Purkinje cell (primary cell): ENCODE measurements at places on chromosomes 7 and 10. TPM values are rescaled to one million over a fixed set of nuclear protein-coding genes. Genes with fewer than 3 reads are reported as not detected.

Gene BTBD16
- polyA plus RNA-seq = 1.1 TPM in 1 of 2 replicates, not detected in the other

Gene CALD1
- 14.3 and 16.2 TPM in 2 replicates for polyA plus RNA-seq

Gene LRRC18
- polyA plus RNA-seq = not detected in 2 replicates

Gene IDI2
- not detected in 2 replicates for polyA plus RNA-seq

Gene ASB13
- polyA plus RNA-seq = 8.9 and 10.0 TPM in 2 replicates

Gene RHOBTB1
- polyA plus RNA-seq = 1.6 and 2.5 TPM in 2 replicates

Gene GPR85
- polyA plus RNA-seq = 30.1 and 49.8 TPM in 2 replicates

Gene PLEKHS1
- not detected in 2 replicates for polyA plus RNA-seq

Gene GALNT17
- 32.0 and 35.7 TPM in 2 replicates for polyA plus RNA-seq

Gene MMD2
- polyA plus RNA-seq = 0.27 and 1.4 TPM in 2 replicates

Gene CAV2
- 0.14 and 1.9 TPM in 2 replicates for polyA plus RNA-seq

Gene KIAA1217
- polyA plus RNA-seq = 66.9 and 73.0 TPM in 2 replicates

Gene TCAF2
- 0.31 and 0.32 TPM in 2 replicates for polyA plus RNA-seq

Gene NME8
- polyA plus RNA-seq = not detected in 2 replicates

Gene FAM221A
- polyA plus RNA-seq = 44.1 and 56.9 TPM in 2 replicates

Gene PRSS2
- polyA plus RNA-seq = not detected in 2 replicates

Gene FAM131B
- 0.35 and 3.6 TPM in 2 replicates for polyA plus RNA-seq

Gene VAX1
- polyA plus RNA-seq = 0.51 TPM in 1 of 2 replicates, not detected in the other

Gene TSC22D4
- 2.3 and 2.4 TPM in 2 replicates for polyA plus RNA-seq

Gene RBP3
- not detected in 2 replicates for polyA plus RNA-seq

Gene OR9A2
- polyA plus RNA-seq = not detected in 2 replicates

Gene GRID1
- 0.52 and 3.9 TPM in 2 replicates for polyA plus RNA-seq

Gene TMEM139
- polyA plus RNA-seq = 2.9 TPM in 1 of 2 replicates, not detected in the other

Gene FGL2
- polyA plus RNA-seq = 699 and 739 TPM in 2 replicates

Gene CYP2E1
- polyA plus RNA-seq = 22.2 and 23.8 TPM in 2 replicates

Gene C1QL3
- polyA plus RNA-seq = 4.4 TPM in 1 of 2 replicates, not detected in the other

Gene CYP26A1
- polyA plus RNA-seq = 0.73 and 3.0 TPM in 2 replicates

Gene NPC1L1
- not detected in 2 replicates for polyA plus RNA-seq

Gene CHN2
- polyA plus RNA-seq = 16.4 and 20.8 TPM in 2 replicates

Gene ZNF783
- 0.29 and 0.77 TPM in 2 replicates for polyA plus RNA-seq

Gene TMEM196
- 2.9 TPM in 1 of 2 replicates, not detected in the other for polyA plus RNA-seq

Gene NODAL
- 0.99 TPM in 1 of 2 replicates, not detected in the other for polyA plus RNA-seq

Gene ABCB4
- polyA plus RNA-seq = not detected in 2 replicates

Gene INHBA
- polyA plus RNA-seq = 0.38 and 0.42 TPM in 2 replicates

Gene GLRX3
- 62.0 and 76.3 TPM in 2 replicates for polyA plus RNA-seq

Gene GATA3
- polyA plus RNA-seq = not detected in 2 replicates

Gene EVX1
- polyA plus RNA-seq = not detected in 2 replicates

Gene AMPH
- 24.0 and 32.8 TPM in 2 replicates for polyA plus RNA-seq

Gene COX19
- 8.0 and 10.5 TPM in 2 replicates for polyA plus RNA-seq

Gene CYP26C1
- not detected in 2 replicates for polyA plus RNA-seq

Gene NEUROG3
- polyA plus RNA-seq = not detected in 2 replicates

Gene PODXL
- polyA plus RNA-seq = 1.8 and 1.9 TPM in 2 replicates

Gene SPDYE5
- 0.25 and 1.9 TPM in 2 replicates for polyA plus RNA-seq

Gene HTR7
- 3.1 and 3.6 TPM in 2 replicates for polyA plus RNA-seq

Gene SPDYE1
- polyA plus RNA-seq = 0.11 TPM in 1 of 2 replicates, not detected in the other

Gene MRPS33
- 449 and 488 TPM in 2 replicates for polyA plus RNA-seq

Gene KIAA1549
- polyA plus RNA-seq = 1.0 TPM in 1 of 2 replicates, not detected in the other

Gene DENND2A
- 0.99 and 1.4 TPM in 2 replicates for polyA plus RNA-seq

Gene NEURL1
- 0.63 and 1.5 TPM in 2 replicates for polyA plus RNA-seq

Gene HOXA4
- polyA plus RNA-seq = not detected in 2 replicates

Gene COL1A2
- polyA plus RNA-seq = 0.43 and 2.2 TPM in 2 replicates

Gene MUC12
- 1.5 TPM in 1 of 2 replicates, not detected in the other for polyA plus RNA-seq

Gene KEL
- not detected in 2 replicates for polyA plus RNA-seq

Gene CNNM1
- polyA plus RNA-seq = 10.4 and 10.9 TPM in 2 replicates

Gene ZNF804B
- 0.08 TPM in 1 of 2 replicates, not detected in the other for polyA plus RNA-seq

Gene ZNF862
- polyA plus RNA-seq = 1.4 and 2.7 TPM in 2 replicates

Gene HOXA3
- not detected in 2 replicates for polyA plus RNA-seq

Gene HMX3
- polyA plus RNA-seq = not detected in 2 replicates

Gene UTF1
- polyA plus RNA-seq = not detected in 2 replicates
